ACHN (cell line): ENCODE measurements at places on chromosomes 6 and 20.
A peak's percentile ranks its signal among the peaks of the same experiment; 100 is the strongest.

- no peak for DNase-seq
Observed at GRCh38 chr6:16824845-16825685, 63.8 kb upstream of the ATXN1 start.

DNA sequence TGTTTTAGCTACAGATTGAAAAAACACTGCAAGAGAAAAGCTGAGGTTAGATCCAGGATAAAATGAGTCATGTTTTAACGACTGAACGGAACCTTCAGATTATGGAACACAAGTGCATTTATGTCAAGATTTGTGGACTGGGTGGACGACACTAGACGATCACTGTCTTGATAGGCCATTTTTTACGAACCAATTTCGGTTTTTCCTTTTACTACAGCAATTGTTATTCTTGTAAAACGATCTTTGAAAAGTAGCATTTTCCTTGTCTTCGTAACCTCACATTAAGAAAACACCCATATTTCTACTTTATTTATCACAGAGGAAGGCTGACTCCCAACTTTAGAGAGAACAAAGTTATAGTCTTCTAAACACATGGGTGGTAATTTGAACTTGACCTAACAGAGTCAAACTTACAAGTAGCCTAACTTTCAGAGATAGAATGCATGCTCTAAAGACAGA is 294.2 kb upstream of the TCF21 start:
- DNase-seq, result no peak

DNA sequence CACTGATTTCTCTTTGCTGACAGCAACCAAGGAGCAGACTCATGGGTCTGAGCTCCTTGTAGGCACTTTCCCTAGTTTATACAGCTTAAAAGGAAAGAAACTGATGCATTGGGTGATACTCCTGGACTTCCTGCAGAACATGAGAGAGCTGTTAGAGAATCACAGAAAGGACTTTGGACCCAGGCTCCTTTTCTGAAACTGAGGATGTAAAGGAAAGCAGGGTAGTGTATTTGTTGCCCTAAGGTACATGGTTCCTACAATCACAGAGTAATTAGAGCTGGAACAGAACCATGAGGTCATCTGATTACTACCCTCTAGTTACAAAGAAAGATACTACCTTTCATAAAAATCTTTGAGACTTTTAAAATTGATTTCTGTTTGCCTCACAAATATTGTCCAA is 477.1 kb upstream of the SPTLC3 start:
- no peak for DNase-seq

DNA sequence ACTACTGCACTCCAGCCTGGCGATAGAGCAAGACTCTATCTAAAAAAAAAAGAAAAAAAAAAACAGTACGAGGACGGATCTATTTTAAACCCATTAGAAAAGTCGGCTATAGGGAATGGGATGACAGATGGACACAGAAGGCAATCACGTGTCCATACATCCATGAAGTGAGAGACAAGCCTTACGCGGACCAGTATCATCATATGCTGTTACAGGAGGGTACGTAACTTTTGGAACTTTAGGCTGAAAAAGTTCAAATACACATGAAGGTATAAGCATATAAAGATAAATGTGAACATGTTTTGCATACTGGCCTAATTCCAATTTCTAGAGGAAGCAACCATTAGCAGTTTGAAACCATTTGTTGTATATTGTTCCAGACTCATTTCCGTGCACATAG is 109.8 kb upstream of the EXOC2 start:
- no peak for DNase-seq

DNA sequence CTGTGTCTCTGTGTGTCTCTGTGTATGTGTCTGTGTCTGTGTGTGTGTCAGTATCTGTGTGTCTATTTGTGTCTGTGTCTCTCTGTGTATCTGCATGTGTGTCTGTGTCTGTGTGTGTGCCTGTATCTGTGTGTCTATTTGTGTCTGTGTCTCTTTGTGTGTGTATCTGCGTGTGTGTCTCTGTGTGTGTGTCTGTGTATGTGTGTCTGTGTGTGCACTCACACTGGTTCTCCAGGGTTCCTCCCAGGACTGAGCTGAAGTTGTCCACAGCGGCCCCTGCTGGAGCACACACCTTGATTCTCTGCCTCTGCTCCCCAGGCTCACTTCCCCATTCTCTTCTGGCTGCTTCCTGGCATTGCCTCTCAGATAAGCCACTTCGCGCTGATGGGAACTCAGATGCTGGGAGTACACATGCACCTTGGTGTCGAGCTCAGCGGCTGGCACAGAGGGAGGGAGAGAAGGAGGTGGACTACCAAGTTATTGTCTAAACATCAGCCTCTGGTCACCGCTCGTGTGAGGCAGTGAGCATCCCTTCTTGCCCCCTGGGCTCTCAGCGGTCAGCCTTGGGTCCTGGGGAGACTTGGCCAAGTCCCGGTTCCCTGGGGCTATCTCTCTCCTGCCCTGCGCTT is 104.9 kb upstream of the NXT1 start:
- DNase-seq, result peak; percentile 12

- no peak for DNase-seq
Observed at GRCh38 chr20:53055367-53056067, 83.4 kb downstream of the TSHZ2 start.

GRCh38 chr20:45452772-45453691 is 16.5 kb upstream of the WFDC2 start:
- no peak for DNase-seq

GRCh38 chr6:52557389-52558265 is 19.2 kb downstream of the TRAM2 start:
- no peak for DNase-seq
